Progenitor cell of endocrine pancreas (in vitro differentiated cells): ENCODE measurements at places on chromosomes 5 and 9. TPM values are rescaled to one million over a fixed set of nuclear protein-coding genes. Genes with fewer than 3 reads are reported as not detected.

DNA sequence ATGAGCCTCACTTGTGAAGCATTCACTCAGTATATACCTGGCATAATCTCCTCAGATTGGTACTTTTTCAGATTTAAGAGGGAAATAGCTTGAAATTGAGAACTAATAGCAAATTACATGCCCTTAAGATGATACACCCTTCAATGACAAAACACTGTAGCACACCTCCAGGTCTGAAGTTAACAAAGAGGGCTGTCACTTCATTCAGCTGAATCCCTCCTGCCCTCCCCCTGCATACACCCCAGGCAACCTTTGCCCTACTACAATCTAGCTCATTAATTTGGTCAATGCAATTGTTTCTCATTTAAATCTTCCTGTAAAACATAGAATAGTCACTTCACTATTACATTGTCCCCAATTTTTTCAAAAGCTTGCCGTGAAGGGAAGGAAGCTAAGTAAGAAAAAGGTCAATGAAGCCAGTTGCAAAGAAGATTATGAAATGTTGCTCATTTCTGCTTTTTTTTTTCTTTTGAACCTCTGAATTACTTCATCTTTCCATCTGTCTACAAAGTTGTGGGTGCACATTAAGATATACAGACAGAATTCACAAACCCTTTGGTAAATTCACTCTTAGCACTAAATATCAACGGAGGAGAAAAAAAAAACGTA lies 294.8 kb upstream of the PTGER4 start:
- no peak for DNase-seq

DNA sequence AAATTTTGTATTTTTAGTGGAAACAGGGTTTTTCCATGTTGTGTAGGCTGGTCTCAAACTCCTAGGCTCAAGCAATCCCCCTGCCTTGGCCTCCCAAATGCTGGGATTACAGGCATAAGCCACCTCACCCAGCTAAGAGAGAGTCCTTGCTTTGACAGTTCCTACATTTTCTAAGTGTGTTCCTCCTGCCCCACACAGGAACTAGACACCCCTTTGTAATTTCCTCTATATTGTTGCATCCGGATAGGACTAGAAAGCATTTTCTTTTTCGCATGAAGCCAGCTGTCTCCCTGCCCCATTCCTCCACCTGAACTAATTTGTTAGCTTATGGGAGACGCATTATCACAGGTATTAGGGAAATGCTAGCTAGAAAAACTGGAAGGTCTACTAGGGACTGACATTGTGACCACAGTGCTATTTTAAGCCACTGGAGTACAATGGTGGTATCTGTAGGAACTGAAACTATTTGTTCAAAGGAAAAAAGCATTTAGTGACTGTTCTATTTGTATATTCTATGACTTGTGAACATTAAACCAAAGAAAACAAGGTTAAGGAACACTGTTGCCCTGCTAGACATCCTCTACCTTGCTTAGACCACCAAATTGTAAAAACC lies 214.1 kb downstream of the SMARCA2 start:
- DNase-seq: no peak

GRCh38 chr5:145365464-145365863 lies 469.7 kb downstream of the PRELID2 start:
- DNase-seq: no peak

DNA sequence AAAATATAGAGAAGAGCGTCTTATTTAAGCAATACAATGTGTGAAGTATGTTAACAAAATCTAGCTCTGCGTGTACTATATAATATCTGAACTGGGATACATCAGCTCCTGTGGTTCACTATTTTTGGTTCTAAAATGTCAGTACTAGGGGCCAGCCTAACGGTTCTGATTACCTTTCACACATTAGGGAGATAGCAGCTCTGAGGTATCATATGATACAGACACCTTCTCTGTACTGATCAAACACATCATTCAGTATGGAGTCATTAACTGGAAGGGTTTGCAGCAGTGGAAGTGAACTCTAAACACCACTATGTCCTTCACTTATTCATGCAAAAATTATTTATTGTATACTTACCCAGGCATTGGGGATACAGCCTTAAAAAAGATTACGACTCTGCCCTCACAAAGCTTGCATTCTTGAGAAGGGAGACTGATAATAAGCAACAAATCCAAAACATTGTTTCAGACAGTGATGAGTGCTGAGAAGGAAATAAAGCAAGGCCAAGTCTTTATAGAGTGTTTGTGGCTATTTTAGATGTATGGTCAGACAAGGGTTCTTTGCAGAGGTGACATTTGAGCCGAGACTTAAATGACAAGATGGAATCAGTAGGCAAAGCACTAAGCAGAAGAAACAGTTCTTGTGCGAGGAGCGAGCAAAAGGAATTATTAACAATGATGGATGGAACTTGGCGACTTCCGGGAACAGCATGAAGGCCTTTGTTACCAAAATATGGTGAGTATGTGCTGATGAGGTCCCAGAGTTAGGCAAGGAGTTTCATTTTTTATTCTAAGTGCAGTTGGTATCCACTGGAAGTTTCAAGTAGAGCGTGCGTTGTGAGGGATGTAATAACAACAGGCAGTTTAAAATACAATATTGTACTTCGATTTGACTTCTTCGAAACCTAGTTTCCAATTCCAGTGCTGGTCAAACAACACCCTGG lies 1.8 kb upstream of the LNPEP start:
- DNase-seq: no peak

COQ4 gene
- 64.5 and 68.5 TPM in 2 replicates for total RNA-seq

SIT1 gene
- total RNA-seq: not detected in 2 replicates

ACTBL2 gene
- total RNA-seq: not detected in 2 replicates

UBE2B gene
- total RNA-seq: 80.0 and 81.3 TPM in 2 replicates

DNAH5 gene
- 1.4 TPM in 2 replicates for total RNA-seq
